SW480 (cell line): ENCODE measurements at places on chromosomes 1 and 21.
A peak's percentile ranks its signal among the peaks of the same experiment; 100 is the strongest.

DNA sequence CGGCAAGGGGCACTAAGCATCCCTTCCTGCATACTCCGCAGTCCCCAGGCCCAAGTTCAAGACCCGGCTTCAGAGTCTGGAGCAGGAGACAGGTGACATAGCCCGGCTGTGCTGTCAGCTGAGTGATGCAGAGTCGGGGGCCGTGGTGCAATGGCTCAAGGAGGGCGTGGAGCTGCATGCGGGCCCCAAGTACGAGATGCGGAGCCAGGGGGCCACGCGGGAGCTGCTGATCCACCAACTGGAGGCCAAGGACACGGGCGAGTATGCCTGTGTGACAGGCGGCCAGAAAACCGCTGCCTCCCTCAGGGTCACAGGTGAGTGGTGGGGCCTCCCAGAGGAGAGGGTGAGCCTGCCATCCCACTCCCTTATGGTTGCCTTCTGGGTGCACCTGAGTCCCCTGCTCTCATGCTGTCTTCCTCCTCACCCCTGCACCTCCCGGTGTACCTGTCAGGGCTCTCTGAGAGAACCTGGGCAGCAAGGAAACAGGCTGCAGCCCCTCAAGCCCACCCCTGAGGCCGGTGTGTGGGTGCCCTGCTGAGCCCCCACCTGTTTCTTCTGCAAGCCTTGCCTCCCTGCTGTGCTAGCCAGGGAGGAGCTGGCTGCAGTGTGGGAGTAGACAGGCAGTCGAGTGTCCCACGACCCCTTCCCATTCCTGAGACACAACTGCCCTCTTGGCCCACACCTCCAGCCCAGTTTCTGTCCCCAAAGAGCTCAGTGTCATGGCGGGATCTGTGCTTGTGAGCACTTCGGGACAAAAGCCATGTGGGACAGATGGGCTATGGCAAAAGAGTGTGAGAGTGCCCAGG lies 99.2 kb downstream of the TRIM11 start:
- no peak for DNase-seq

- DNase-seq, result no peak
Measured at GRCh38 chr21:26405071-26405470, 168.0 kb downstream of the CYYR1 start.

GRCh38 chr1:208054911-208055379 lies 144.0 kb upstream of the CD34 start:
- no peak for DNase-seq

DNA sequence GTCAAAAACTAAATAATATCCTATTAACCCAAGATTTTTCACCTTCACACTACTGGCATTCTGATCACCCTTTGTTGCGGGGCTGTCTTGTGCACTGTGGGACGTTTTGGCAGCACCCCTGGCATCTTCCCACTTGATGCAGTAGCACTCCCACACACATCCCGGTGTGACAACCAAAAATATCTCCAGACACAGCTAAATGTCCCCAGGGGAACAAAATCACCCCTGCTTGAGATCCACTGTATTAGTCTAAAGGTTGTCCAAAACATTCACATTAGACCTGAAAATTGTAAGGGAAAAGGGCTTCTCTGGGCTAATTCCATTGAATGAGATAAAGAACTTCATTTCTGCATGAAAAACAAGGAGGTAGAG lies 37.8 kb downstream of the PLEKHO1 start:
- no peak for DNase-seq

DNA sequence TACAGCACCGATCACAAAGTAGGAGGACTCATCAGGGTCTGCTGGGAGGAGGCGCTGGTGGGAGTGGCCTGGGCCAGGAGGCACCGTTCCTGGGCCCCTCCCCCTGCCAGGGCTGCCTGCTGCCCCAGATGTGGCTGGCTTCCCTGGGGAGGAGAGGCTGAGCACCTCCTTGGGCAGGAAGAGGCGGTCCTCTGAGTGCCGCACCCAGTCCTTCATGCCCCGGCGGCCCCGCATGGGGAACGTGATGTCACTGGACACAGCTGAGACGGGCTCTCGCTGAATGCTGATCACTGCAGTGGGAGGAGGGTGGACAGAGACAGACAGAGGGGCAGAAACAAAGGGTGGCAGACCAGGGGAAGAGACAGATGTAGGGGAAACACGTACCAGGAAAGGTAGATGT lies 24.8 kb downstream of the ADGRB2 start:
- DNase-seq, result peak; percentile 70

GRCh38 chr1:184405094-184405800 lies 18.4 kb downstream of the C1orf21 start:
- DNase-seq, result no peak

DNA sequence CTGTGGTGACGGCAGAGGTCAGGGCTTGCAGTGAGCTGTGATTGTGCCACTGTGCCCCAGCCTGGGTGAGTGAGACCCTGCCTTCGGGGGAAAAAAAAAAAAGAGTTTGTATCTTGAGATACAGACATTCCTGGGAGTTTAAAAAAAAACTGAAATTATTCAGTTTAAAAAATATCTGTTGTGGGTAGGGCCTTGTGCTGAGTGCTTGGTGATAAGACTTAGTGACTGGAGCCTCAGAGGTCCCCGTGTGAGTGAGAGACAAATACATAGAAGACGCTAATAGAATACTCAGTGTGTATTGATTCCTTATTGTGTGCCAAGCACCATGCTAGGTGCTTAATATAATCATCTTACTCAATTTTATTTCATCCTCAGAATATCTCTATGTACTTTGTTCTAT lies 22.7 kb downstream of the DDI2 start:
- no peak for DNase-seq

DNA sequence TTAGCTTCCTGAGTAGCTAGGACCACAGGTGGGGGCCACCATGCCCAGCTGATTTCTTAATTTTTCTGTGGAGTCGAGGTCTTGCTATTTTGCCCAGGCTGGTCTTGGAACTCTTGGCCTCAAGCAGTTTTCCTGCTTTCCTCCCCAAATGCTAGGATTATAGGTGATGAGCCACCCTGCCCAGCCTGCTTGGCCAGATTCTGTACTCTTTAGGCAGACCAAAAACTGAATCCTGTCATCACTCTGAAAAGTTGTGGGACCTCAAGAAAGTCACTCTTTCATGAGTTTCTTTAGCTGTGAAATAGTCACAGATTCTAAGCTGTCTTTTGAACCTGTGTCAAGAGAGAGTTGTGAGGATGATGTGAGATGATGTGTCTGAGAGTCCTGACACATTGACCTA lies 105.4 kb downstream of the CAMTA1 start:
- DNase-seq, result no peak

DNA sequence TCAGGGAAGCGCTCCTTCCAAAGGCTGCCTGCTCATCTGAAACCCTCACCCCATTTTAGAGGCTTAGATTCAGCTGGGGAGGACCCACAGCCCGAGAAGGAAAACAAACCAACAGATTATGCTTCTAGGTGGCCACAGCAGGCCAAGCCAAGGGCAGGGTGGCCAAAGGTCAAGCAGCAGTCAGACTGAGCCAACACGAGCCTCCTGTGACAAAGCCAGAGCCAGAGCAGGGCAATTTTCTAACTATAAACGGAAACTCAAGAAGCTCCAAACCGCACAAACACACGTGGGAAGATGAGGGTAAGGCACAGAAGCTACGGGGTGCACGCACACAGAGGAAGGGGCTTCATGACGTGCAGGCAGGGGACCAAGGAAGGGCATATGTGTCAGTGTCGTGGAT lies 64.1 kb downstream of the PLEKHA6 start:
- DNase-seq, result no peak

DNA sequence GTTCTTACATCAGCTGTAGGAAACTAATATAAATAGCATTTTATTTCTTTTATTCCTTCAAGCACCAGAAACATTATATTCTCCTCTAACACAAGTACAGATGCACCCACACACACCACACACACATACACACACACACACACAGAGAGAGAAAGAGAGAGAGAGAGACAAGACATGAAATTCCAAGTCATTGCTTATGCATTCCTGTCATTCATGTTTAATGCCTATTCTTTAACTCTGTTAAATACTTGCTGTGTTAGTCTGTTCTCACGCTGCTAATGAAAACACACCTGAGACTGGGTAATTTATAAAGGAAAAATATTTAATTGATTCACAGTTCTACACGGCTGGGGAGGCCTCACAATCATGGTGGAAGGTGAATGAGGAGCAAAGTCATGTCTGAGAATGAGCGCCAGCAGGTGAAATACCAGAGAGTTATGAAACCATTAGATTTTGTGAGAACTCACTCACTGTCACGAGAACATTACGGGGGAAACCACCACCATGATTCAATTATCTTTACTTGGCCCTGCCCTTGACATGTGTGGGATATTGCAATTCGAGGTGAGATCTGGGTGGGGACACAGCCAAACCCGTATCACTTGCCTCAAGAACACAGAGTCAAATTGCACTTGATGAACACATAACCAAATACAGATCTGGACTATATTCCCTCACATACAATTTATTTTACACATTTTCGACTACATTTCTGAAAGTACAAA lies 1058.1 kb upstream of the TMPRSS15 start:
- DNase-seq, result no peak

DNA sequence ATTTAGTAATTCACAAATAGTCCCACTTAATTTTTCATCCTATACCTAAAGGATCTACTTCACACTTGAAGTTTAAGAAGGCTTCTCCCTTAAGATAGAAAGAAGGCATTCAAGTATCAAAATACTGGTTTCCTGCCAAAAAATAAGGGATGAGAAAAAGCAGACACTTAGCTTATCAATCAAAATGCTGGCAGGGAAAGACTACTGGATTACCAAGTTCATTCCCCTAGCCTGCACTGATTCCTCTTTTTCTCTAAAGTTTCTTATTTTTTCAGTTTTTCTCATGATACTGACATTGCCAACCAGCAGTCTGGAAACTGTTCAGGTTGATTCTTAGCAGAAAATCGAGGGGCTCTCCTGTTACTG lies 204.6 kb downstream of the GABPA start:
- DNase-seq, result no peak

GRCh38 chr1:24564695-24565094 lies 8.8 kb downstream of the NCMAP start:
- no peak for DNase-seq

DNA sequence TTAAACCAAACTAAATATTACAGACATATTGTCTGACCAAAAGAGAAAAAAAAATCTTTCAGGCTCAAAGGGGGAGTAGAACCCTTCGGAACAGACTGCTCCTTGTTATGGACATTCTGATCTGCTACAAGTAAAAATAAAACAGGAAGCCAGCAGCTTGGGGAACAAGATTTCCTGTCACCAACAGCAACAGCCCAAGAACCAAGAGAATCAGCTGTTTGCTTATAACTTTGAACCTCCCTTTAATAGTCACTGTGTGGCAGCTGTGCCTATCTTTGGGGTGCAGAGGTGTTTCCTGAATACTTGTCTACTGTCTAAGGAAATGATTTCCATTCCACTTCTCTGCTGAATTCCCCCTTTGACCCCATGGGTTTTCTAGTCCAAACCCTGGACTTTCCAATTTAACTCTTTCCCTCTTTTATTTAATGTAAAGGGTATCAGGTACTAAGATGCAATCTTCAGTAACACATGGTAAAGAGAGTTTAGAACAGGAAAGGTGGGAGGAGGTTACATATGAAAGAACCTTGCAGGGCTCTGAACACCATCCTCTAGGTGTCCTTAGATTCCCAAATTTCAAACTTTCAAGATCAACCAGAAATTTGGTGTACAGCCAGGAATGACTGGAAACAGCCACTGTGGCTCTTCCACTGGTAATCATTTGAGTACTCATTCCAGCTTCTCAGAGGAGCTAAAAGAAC lies 38.6 kb downstream of the GPR3 start:
- no peak for DNase-seq

DNA sequence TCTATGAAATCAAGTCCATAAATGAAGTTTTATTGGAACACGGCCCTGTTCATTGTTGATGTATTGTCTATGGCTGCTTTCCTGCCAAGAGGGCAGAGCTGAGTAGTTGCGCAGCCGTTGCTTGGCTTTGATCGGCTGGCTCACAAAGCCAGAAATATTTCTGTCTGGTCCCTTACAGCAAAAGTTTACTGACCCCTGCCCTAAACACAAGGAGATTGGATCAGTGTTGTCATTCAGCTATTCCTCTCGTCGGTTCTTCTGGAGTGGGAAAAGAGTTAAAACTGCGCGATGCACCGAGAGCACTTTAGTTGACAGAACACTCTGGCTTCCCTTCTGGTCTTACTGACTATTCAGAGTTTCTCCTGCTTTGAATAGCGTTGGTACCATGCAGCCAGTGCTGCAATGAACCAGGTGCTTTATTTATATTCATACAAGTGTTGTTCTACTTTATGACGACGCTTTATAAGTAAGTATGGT lies 868 bp downstream of the ZBTB40 start:
- peak; percentile 14 for DNase-seq

DNA sequence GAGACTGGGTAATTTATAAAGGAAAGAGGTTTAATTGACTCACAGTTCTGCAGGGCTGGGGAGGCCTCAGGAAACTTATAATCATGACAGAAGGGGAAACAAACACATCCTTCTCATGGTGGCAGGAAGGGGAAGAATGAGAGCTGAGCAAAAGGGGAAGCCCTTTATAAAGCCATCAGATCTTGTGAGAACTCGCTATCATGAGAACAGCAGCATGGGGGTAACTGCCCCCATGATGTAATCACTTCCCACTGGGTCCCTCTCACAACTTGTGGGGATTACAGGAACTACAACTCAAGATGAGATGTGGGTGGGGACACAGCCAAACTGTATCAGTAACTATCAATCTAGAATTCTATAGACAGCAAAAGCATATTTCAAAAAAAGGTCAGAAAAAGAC lies 64.7 kb upstream of the ACTRT2 start:
- DNase-seq, result no peak

- no peak for DNase-seq
Measured at GRCh38 chr1:15546641-15547040, 20.0 kb downstream of the DNAJC16 start.

DNA sequence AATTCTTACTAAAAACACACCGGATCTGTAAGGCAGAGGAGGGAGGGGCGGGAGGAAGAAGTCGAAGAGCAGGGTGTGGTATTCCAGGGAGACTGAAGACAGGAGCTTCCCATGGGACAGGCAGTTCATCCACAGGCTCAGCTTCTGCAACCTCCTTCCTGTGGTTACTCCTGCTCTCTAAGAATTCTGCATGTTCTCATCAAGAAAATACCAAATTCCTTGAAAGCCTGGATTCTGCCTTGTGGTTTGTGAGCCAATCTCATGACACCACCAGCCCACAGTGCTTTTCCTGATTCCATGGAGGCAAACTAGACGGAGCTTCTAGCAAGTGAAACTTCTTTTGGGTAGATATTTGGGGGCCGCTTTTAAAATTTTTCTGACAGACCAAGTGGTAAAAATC lies 1.1 kb upstream of the ST6GALNAC3 start:
- no peak for DNase-seq

DNA sequence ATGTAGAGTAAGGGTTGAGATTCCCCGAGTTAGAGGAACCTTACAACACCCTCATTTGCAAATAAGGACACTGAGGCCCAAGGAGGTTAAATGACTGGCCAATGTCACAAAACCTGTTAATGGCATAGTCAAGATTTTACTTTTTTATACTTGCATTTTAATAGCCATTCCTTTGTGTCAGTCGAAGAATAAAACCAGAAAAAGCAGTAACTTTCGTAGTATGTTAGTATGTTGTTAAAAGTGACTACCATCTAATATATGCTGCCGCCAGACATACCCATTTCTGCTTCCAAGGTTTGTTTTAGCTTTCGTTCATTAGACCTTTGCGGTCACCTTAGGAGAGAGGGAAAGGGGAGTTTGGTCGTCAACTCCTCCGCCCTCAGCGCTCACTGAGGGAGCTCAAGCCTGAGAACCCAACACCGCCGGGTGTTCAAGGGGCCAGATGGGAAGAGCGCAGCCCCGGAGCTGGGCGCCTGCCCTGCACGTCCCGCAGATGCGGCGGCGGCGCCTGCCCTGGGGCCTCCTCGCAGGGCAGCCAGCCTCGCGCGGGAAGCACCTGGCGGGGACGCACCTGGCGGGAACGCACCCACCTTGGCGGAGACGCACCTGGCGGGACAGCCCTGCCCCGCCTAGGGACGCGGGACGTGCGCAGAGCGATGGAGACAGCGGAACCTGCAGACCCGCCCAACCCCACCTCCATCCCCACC lies 466 bp downstream of the VPS26C start:
- no peak for DNase-seq
